ENCODE measurements at places on chromosomes 6 and 20.

DNA sequence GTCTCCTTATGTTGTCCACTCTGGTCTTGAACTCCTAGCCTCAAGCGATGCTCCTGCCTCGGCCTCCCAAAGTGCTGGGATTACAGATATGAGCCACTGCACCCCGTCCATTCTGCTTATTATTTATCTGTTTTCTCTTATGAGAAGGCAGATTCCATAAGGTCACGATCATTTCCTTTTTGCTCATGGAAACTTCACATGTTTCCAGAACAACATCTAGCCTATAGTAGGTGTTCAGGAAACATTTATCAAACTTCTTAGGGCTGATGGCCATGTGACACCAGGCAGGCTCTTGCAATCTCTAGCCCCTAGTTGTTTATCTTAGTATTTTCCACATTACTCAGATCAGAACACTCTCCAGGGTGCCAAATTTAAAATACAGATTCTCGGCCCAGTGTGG lies 61.2 kb downstream of the ZFP64 start:
- DNase-seq, result no peak

DNA sequence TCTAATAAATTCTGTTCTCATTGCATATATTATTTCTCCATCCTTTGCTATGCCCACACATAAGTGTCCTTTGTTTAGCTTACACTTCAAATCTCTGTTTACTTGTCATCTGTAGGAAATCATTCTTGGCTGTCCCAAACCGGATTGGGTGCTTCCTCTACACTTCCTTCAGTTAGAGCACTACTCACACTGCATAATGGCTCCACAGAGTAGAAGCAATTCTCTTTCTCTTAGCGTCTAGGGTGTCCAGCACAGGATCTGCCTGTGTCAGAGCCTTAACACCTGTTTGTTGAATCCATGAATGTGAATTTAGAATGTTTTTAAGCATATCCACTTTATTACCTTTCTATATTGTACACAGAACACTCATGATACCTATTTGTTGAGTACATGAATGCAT lies 87.0 kb upstream of the BMP2 start:
- DNase-seq, result no peak

DNA sequence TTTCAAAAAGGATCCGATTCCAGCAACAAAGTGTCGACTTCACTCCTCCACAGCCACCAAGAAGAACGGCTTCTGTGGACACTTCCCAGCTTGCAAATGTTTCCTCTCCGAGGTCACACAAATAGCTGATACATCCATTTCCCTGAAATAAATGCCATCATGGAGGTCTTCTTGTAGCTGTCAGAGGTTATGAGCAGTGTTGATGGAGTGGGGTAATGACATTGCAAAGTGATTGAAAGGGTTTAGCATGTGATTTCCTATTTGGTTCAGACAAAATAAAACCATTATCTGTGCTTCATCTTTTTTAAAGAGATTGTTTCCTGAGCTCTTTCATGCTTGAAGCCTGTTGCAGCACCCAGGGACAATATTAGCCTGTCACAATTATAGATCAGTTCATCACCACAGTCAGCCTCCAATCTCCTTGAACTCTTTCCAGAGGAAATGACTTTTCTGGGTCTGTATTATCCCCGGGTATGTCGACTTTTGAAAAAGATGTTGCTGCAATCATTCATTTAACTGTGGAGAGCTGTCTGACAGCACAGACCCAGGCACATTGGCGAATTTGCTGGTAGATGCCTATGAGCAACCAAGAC lies 16.9 kb upstream of the KIF16B start:
- DNase-seq, result no peak

DNA sequence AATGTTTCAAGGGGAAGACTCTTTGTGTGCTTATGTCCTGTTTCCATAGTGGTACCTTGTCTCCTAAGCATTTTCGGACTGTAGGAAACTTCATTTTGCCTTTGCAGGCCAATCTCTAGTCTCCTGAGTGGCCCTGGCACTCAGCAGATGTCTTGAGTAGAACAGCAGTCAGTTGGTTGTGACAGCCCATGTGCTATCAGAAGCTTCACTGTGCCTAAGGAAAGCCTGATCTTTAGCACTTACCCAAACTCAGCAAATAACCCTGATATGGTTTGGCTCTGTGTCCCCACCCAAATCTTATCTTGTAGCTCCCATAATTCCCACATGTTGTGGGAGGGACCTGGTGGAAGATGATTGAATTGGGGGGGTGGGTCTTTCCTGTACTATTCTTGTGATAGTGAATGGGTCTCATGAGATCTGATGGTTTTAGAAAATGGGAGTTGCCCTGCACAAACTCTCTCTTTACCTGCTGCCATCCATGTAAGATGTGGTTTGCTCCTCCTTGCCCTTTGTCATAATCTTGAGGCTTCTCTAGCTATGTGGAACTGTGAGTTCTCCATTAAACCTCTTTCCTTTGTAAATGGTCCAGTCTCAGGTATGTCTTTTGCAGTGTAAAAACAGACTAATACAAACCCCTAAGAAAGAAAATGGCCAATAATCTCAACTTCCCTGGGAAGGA lies 15.9 kb upstream of the SRPK1 start:
- no peak for DNase-seq

DNA sequence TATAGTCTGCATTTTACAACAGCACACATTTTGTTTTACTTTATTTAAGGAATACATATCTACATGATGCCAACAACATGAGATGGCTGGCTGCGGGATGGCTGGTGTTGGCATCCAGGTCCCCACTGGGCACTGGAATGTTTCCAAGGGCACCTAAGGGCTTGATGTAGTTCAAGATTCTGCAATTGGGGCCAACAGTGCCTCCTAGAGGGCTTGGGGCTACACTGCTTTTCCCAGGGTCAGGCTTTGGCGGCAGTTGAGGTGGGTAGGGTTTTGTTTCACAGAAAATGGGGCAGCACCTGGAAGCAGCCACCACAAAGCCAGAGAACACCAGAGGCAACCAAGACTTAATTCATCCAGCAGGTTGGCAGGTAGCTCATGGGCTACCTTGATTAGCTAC lies 202.2 kb upstream of the PRND start:
- DNase-seq, result no peak

DNA sequence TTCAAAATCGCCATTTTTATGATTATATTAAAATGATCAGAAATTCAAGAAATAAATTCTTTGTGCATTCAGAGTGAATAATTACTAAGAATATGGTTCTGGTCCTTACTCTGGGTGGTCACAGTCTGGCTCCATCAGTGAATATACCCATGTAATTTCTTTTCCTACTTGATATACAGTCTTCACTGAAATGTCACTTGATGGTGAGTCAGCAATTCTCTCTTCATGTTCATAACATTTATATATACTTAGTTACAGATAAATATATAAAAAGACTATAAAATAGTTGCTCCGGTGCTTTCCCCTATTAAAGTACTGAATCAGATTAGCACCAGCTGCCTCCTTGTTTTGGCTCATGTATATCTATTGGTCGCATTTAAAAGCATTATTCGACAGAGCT lies 56.4 kb upstream of the MTRF1L start:
- no peak for DNase-seq

GRCh38 chr6:121435444-121436069 lies at the start of gene GJA1:
GJA1 (plus strand) TSS chr6:121435646; CDS start chr6:121446848, 11,202 bp downstream.
- peak; percentile 79 for DNase-seq

- DNase-seq, result no peak
Observed at GRCh38 chr6:109260701-109261100, 121.6 kb downstream of the CD164 start.

- DNase-seq, result no peak
Observed at GRCh38 chr6:46972531-46972930, 50.8 kb upstream of the ADGRF5 start.

GRCh38 chr6:4987432-4987831 lies 16.4 kb downstream of the RPP40 start:
- no peak for DNase-seq

DNA sequence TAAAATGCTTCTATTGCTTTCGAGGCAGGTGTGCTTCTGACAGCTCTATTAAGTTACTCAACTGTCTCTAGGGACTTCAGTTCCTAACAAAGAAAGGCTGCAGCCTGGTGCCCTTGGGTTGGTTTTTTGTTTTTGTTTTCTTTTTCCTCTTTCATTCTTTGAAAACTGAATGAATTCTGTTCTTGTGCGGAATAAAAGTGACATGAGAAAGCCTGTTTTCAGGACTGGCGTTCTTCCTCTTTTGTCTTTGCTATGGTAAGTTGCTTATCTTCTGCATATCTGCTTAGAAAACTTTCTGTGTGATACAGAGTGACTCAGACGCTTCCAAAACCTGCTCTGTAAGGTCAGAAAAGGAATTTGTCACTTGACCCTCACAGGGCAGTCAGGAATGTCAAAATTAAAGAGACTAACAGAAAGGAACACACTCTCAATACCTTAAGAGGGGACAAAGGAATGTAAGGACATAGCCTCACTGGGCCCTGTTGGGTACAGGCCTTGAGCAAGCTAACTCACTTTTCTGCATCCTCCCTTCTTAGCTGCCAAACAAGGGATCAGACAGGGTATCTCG lies 56.2 kb upstream of the NHSL1 start:
- no peak for DNase-seq

DNA sequence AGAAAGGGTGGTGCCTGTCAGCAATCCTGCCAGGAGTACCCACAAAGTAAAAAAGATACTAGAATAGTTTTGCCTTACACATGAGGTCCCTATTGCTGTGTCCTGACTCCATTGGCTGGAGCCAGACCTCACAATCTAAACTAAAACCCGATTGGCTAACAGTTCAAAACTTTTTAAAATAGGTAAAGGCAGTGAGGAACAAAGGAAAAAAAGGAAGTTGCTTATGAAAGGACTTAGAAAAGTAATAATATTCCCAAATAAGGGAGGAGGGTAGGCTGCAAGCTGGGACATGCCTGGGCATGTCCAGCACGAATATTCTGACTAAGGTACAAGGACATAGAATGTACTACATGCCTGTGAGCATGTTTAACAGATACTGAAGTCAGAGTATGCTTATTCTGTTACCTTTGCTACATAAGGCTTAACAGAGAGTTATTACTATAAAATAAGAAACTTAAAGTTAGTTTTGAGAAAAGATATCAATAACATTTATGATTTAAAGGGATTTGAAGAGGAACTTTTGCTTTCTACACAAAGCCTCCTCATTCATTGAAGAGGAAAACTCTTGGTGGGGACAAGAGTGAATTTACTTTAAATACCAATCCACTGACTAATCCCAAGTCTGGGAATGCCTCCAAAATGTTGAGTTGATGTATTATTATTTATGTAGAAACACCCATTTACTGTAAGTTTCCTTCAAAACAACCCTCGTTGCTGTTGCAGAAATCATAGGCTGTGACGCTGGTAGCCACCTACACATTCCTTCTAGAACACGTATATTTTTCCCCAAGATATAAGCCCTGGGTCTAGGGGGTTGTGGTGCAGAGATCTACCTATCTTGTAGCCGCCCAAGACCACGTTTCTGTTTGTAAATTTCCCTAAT lies 8.2 kb upstream of the MTHFD1L start:
- DNase-seq, result peak; percentile 98

- peak; percentile 55 for DNase-seq
Observed at GRCh38 chr20:9112541-9113515, 43.9 kb downstream of the PLCB4 start.

DNA sequence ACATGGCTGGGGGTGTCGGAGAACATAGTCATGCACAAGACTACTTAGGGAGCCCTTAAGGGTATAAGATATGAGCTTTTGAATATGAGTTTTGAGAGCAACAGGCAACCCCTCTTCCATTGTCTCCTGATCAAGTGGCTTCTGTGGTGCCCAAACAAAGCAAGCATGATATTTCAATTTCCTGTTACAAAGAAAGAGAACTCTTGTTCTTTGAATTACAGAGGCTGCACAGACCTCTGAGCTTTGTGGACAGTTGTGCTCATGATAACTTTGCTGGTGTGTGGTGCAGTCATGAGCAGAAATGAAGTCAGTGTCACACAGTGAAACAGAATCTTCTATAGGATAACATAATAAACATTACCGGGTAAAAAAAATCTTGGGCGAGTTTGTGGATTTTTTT lies 66.8 kb upstream of the THEMIS start:
- DNase-seq, result no peak

GRCh38 chr6:118122161-118122725 lies 215.2 kb downstream of the SLC35F1 start:
- DNase-seq, result no peak

All from astrocyte of the cerebellum (primary cell).